Fibroblast of skin of right biceps (primary cell): ENCODE measurements at places on chromosomes 5 and 9.

DNA sequence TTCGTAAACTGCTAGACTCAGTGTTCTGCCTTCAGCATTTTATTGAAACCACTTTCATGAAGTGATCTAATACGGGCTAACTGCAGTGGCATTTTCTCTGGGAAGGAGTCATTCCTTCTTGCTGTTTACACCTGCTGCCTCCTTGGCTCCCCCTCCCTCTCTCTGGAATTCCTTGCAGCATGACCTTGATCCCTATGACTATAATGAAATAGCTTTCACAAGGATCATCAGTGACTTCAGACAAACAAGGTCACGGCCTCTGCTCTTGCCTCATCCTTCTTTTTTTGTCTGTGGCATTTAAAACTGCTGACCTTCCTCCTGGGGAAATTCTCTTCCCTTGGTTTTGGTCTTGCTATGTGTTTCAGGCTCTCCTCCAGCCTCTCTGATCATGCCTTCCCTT is 90.2 kb downstream of the ZNF462 start:
- DNase-seq, result peak; percentile 53

GRCh38 chr5:67065237-67065636 is 131.4 kb downstream of the CD180 start:
- DNase-seq, result no peak

- DNase-seq, result no peak
These were observed 158.2 kb downstream of the DENND1A start for GRCh38 chr9:123771690-123772089.

GRCh38 chr9:133948131-133948530 is 44.0 kb downstream of the VAV2 start:
- DNase-seq, result no peak

DNA sequence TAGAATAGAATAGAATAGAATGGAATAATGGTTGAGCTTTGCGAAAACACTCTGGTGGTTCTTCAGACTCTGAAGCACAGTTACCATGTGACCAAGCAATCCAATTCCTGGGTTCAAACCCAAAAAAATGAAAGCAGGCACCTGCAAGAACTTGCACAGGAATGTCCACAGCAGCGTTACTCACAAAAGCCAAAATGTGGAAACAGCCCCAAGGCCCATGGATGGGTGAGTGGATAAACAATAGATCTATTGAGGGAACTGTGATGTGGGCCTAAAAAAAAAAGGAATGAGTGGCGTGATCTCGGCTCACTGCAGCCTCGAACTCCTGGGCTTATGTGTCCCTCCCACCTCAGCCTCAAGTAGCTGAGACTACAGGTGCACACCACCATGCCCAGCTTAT is 21.4 kb upstream of the TMEM250 start:
- DNase-seq, result no peak

DNA sequence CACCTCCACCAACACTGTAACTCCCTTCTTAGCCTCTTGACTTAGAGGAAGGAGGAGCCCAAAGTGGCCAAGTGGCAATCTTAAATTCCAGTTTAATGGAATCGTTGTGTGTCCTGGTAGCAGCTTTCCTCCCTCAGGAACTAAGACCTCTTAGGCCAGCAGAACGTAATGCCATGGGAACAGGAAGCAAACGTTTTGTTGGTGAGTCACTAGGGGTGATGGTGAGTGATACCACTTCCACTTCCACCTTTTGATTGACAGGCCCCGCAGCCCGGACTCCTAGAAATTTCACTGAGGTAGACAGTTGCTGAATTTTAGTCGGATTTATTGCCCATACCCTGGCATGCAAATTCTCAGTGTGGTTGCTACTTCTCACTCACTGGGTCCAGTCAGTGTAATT is 94.2 kb upstream of the FBN2 start:
- peak; percentile 63 for DNase-seq

- DNase-seq, result no peak
These were observed 77.7 kb downstream of the OLFM1 start for GRCh38 chr9:135165003-135165711.

DNA sequence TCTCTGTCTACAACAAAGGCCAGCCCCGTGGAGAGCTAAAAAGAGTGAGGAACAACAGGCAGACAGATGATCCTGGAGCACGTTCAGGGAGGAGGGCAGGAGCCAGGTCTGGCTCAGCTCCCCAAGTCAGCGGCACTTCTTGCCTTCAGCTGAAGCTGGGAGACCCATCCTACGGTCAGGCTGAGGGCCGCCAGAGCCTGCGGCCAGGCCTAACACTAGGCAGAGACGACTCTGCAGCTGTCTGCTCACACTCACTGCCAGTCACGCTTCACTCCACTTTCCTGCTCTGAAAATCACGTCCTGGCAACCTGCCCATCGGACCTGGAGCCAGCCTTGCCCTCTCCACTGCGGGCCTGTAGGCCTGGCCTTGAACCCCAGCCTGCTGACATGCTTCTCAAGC is 160.9 kb upstream of the LHFPL2 start:
- no peak for DNase-seq

DNA sequence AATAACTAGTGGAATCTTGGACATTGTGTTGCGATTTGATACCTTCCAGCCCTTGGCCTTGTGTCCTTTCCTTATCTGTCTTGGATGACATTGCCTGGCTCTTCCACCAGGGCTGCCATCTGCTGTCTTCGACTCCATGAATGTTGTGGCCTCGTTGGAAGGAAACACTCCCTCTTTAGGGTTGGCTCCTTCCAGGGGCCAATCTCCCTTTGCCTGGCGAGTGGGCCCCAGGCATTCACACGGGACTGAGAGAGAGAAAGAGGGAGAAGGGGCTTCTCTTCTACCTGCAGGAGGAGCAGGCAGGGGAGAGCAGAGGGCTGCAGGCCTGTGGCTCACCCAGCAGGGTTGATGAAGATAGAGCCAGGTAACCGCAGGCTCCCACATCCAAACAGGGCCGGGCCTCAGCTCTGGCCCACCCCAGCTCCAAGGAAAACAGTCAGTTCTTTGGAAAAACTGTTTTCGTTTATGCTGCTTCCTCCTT is 31.3 kb downstream of the FGF1 start:
- DNase-seq, result no peak

GRCh38 chr9:15711531-15711930 is 158.7 kb downstream of the CCDC171 start:
- DNase-seq, result peak; percentile 5

DNA sequence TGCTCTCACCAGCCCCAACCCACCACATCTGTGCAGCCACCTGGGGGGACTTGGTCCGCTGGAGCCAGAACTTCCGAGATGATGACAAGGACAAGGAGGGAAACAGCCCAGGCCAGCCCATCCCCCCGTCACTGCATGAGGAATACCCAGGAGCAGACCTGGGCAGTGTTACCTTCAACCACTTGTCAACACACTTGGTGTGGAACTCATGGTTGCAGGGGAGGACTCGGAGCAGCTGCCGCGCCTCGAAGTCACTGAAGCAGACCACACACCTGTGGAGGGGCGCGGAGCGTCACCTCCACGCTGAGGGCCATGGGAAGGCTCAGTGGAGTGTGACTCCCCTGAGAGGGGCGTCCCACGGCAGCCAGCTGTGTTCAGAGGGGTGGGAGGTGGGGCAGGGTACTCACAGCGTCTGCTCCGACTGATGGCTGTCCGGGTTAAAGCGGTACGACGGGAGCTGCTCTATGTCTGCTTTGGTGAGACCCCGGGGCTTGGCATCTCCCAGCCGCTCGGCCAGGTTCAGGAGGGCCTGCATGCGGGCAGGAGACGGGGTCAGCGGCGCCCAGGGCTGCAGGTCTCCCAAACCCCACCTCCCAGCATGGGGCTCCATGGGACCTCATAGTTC is 8.0 kb downstream of the RNF44 start:
- no peak for DNase-seq

DNA sequence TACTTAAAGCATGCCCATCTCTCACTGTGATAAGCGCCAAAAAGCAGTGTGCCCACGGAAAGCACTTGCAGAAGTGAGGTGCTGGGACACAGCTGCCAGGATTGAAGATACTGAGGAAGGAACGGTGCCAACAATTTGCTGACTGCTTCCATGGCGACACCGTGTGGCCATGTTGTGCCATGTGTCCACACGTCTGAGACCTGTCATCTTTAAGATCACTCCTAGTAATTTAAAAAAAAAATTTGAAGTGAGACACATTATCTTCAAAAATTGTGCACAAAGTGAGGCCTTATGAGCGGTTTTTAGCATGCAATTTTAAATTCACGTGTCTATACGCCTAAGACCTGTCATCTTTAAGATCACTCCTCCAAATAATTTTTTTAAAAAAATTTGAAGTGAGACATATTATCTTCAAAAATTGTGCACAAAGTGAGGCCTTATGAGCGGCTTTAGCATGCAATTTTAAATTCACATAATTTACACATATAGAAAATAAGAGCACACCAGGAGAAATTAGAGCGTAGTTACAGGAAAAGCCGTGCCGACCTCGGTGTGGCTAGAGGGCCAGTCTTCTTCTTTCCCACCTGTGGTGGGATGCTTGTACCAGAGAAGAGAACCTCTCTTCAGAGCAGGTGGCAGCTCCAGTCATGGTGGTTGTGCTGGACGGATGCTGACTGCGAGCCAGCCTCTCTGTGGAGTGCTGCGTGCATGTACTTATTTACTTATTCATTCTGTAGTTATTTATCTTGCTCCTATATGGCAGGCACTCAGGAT is 21.4 kb upstream of the FLT4 start:
- peak; percentile 21 for DNase-seq

- DNase-seq, result no peak
These were observed 56.4 kb upstream of the OR2K2 start for GRCh38 chr9:111386386-111386785.

DNA sequence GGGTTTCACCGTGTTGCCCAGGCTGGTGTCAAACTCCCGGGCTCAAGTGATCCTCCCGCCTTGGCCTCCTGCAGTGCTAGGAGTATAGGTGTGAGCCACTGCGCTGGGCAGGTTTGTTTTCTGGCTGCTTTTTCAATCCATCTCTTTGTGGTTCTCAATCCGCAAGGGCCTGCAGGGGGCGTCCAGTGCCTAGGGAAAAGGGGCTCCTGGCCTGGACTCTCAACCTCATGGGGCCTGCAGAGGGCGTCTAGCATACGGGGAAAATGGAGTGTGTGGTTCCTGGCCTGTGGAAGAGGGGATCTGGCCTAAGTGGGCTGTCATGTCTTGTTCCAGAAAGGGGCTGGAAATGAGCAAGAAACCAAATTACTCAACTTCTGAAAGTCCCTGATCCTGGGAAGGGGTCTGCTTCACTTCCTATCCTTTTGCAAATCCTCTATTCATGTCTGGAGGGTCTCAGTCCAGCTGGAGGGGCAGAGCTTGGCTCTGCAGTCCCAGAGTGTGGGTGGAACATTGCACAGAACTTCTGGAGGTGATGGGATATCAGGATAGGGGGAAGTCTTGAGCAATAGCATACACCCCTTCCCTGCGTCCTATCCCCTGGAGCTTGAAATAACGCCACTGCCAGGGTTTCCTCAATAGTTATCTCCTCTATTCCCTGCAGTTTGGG is 12.7 kb upstream of the CCL27 start:
- peak; percentile 73 for DNase-seq
